Natural killer cell (primary cell): ENCODE measurements at places on chromosomes 7 and 10.

DNA sequence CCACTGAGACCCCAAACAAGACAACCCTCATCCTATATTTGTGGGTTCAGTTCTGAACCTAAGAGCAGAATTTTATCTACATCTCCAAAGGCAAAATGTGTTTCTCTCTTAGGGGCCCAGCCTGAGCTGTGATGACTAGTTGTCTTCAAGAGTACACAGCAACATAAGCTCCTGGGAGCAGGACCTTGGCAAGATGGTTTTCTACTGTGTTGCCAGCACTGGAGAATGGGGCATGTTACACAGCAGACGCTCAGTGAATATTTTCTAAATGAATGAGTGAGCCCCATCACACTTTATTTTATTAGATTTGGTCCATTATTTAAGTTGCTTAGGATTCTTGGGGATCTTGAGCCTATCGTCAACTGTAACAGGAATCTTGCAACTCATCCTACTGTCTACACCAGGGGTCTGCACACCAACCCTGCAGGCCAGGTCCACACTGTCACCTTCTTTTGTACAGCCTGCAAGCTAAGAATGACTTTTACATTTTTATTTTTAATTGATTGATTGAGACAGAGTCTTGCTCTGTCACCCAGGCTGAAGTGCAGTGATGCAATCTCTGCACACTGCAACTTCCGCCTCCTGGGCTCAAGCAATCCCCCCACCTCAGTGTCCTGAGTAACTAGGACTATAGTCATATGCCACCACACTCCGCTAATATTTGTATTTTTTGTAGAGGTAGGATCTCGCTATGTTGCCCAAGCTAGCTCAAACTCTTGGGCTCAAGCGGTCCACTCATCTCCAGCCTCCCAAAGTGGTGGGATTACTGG, 347.1 kb downstream of the FGFR2 start:
- no peaks in the 10 kb centered on the region for H3K36me3 ChIP-seq
- H3K27me3 ChIP-seq, result no peaks in the 10 kb centered on the region
- H3K27ac ChIP-seq, result no peak overlapping the region
- H3K4me1 ChIP-seq, result no peaks in the 10 kb centered on the region

DNA sequence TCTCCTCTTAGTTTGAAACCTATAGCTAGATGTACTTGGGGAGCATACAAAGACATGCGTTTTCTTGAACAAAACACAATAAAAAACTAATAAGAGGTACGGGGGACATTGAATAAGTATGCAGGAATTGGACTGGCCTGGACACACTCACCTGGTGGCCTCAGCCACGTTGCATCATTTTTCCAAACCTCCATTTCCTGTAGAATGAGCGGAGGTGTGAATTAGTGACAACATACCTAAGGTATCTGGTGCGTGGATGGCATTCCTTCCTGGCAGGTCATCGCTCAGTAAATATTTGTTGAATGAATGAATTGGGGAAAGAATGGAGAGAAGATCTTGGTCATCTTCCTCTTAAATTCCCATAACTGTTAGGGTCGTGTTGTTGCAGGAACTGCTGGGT, 103.2 kb upstream of the CTBP2 start:
- no peak for DNase-seq
- no peaks in the 10 kb centered on the region for H3K36me3 ChIP-seq
- no peaks in the 10 kb centered on the region for H3K4me1 ChIP-seq
- no peak overlapping the region for H3K27ac ChIP-seq
- no peaks in the 10 kb centered on the region for H3K27me3 ChIP-seq

GRCh38 chr7:134788191-134788590, 8.8 kb downstream of the CALD1 start:
- no peaks in the 10 kb centered on the region for H3K4me1 ChIP-seq
- no peak overlapping the region for H3K4me3 ChIP-seq

DNA sequence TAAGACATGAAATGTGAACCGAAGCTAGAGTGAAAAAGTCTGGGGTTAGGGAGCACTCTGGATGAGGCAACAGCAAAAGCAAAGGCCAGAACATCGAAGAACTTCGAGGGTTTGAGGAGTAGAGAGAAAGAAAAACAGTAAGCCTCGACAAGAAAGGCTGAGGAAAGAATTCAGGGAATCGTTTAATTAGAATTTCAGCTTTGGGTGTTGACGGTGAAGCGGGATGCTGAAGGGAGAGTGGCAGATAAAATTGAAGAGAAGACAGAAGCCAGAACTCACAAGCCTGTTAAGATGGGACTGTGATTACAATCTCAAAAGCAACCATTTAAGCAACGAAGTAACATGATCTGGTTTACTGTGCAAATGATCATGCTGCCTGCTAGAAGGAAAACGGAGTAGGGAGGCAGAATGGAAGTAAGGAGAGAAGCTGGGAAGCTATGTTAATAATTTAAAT, 2.1 kb downstream of the TRDMT1 start:
- DNase-seq, result no peak
- H3K27me3 ChIP-seq, result no peaks in the 10 kb centered on the region
- H3K27ac ChIP-seq, result no peak overlapping the region
- no peaks in the 10 kb centered on the region for H3K36me3 ChIP-seq

- peaks cover 10% of the 10 kb centered on the region for H3K4me1 ChIP-seq
- DNase-seq, result no peak
- no peaks in the 10 kb centered on the region for H3K36me3 ChIP-seq
Observed at GRCh38 chr10:133100706-133101415, 13.1 kb downstream of the ADGRA1 start.

DNA sequence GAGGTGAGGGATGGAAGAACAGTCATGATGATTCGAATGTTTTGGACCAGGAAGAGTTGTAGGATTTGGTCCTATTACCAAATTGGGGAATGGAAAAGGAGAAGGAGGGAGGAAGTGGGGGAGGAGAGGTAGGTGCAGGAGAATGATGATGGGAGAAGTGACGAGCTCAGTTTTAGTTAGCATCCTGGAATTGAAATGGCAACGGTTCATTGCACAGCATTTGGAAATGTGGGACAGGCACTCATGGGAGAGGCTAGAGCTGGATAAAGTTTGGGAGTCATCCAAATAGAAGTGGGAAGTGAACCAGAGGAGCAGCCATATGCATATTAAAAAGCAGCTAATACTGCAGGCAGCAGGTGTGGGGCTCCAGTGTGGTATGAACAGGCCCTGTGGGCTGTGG, 253.6 kb downstream of the SORCS3 start:
- DNase-seq, result no peak
- no peak overlapping the region for H3K4me3 ChIP-seq
- no peaks in the 10 kb centered on the region for H3K27me3 ChIP-seq
